ENCODE measurements at places on chromosomes 7 and 10.

DNA sequence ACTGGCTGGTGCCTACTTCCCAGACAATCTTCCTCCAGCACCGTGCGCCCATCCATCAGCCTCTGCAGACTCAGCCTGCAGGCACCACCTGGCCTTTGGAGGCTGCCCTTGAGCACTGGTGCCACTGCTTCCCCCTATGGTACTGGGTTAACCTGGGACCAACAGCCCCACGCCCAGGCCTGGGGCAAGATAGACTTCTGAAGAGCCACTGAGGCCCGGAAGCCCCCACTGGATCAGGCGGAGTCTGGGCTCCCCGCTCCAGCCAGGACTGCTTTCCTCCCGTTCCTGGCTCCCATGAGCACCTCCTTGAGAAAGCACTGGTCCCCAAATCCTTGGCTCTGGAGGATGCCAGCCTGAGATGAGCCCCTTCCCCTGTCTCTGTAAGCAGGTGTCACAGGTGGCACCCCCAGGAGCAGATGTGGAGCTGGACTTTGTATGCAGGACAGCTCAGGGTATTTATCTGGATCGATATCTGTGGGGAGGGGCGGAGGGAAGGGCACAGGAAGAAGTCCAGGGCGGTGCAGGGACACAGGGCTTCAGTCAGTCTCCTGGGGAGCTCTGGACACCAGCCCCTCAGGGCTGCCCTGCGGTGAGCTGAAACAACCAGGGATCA, 206.5 kb upstream of the PPP2R2D start:
- no peak for DNase-seq

GRCh38 chr10:96511044-96511945, 2.4 kb downstream of the TLL2 start:
- DNase-seq = no peak

DNA sequence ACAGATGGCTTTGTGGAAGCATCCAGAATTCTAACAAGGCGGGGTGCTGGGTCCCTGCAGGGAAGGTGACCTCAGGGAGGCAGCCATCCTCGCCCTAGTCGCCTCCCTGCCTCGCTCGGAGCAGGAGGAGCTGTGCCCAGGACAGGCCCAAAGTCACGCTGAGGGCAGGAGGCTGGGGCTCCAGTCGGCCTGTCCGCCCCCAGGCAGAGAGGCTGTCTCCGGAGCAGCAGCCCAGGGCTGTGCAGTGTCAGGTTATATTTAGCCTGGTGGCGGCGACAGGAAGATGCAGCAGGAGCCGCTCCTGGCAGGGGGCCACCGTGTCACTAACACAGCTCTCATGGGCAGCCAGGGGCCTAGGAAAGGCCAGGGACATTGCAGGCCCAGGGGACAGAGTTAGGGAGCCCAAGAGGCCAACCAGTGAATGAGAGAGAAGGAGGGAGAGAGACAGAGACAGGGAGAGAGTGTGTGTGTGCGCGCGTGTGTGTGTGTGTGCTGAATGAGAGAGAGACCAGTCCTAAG, 13.5 kb downstream of the KCNH2 start:
- DNase-seq = no peak

DNA sequence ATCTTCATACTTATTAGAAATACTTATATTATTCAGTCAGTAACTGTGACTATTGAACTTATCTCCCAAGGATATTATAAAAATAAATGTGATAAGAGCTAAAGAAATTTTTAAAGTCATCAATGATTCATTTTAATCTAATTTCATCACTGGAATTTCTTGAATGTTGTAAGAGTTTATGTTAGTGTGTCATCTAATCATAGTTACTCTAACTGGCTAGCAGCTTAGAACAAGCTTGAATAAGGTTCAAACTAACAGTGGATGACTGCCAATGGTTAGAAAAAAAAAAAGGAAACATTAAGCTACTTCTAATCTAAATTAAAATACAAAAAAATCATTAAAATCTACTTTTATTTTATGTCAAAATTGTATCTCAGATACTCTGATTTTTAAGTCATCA, 1066.3 kb downstream of the CNTNAP2 start:
- no peak for DNase-seq

GRCh38 chr7:66206934-66207240, 1.8 kb downstream of the TPST1 start:
- no peak for DNase-seq

- DNase-seq = no peak
Observed at GRCh38 chr7:108293149-108293612, 163.0 kb upstream of the LAMB4 start.

GRCh38 chr7:141550386-141551093, 670 bp upstream of the AGK start:
- no peak for DNase-seq

DNA sequence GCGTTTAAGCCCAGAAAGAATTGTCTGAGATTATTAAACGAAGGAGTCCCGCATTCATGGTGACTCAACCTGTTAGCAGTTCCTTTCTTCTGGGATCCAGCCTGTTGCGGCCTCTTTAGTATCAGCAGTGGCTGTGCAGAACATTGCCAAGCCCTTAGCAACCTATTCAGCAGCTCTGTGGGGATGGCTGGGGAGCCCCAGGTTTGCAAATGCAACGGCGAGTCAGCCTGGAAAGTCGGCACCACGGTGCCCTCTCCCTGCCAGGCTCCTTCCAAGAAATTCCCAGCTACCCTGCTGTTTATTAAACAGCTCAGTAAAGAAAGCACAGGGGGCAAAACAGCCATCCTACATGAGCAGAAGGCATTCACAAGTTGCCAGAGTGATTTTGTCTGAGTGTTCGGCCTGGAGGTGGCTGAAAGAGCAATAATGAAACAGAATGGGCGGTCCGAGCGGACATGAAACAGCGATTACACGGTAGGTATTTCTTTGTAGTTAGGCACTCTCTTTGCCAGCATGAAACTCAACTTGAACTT, 198.3 kb downstream of the BAMBI start:
- DNase-seq = no peak

DNA sequence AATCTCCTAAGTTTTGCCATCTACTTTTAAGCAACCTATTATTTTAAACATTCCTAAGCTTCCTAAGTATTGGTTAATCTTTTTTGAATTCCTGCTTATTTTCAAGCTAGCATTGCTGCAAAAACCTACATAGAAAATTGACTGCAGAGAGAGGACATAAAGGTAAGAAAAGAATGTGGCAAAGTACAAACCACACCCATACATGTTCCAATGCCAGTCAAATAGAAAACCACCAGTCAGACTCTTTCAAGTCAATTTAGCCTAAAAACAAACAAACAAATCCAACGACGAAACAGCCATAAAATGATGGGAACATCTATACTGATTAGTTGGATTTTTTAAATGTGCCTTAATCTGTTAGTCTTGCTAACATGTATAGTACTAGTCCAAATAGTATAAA, 804.8 kb downstream of the GRM8 start:
- no peak for DNase-seq

DNA sequence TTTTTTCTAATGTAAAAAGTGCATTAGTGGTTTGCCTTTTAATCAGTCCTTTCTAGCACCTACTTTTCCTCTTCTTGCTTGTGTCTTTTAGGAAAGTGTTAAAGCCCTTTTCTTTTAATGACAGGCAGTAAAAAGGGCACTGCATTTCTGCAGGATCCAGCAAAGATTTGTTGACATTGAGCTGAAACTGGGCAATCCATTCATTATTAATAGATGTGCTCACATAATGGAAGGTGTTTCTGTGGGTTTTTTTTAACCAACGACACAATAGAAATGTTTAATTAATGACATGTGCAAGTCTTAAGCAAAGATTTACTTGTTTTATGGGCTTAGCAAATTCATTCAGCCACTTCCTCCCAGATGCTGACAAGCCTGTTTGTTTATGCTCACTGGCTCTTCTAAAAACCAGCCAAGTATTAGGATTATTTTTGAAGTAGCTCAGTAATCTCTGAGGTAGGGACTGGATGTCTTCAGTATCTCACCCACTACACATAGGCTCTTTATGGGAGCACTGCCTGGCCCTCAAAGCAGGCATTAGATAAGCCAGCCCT, 1201.1 kb downstream of the SORCS1 start:
- no peak for DNase-seq

DNA sequence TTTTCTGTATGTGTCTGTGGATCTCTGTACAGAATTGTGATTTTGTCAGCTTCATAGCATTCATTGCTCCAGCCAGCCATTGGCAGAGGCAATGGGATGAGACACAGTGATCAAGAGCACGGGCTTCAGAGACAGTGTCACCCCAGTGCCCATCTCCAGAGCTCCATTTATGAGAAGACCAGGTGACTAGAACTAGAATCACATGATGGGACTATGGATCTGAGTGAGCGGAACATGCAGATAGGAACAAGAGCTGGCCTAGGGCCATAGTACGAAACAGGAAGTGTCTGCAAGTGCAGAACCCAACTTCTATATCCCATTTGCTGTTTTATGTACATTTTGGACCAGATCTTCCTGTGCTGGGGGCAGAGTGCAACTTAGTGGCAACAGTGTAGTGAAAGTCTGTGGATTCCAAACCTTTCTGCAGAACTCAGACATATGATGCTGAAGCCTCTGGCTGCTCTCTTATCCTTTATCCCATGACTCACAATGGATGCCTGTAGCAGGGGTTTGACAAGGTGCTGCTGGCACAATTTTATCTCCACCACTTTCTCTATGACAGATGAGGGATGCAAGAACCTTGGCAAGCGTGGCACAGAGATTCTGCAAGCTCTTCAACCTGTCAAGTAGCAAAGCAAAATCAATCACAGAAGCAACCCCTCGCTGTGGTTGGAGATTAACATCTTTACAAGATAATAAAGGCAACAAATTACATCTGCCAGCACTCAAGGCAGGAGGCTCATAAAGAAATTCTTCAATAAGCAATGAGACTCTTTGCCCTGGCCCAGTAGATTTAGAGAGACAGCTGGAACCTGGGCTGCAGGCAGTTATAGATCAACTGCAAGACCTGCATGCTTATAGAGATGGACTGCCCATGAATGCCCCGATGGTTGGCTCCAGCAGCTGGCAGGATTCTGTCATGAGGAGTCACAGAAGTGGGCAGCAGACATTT, 681.3 kb downstream of the TNS3 start:
- DNase-seq = no peak

Data from activated CD8-positive, alpha-beta memory T cell treated with anti-CD3 and anti-CD28 coated beads, Interleukin-2, amount 50 U/mL, for 4 hours (primary cell).